ENCODE measurements at places on chromosomes 7 and 10.
A peak's percentile ranks its signal among the peaks of the same experiment; 100 is the strongest.

- DNase-seq: peak; percentile 94
Observed at GRCh38 chr7:41955893-41956675, 253.2 kb upstream of the INHBA start.

DNA sequence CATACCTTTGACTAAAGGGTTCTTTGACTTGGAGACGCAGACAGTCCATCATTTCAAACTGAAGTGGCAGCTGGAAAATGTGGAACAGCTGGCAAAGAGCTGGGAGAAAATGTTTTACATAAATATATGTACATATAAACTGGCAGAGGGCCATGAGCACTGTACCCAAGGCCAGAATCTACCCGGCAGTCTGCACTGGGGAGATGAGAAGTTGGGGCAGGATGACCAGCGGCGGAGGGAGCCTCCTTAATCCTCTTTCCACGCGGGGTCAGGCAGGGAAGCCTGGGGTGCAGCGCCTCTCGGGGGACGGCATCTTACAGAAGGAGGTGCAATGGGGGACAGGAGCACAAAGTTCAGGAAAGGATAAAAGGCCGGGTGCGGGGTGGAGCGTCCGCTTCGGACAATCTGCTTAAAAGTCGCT, 1.3 kb downstream of the GLI3 start:
- DNase-seq: no peak

DNA sequence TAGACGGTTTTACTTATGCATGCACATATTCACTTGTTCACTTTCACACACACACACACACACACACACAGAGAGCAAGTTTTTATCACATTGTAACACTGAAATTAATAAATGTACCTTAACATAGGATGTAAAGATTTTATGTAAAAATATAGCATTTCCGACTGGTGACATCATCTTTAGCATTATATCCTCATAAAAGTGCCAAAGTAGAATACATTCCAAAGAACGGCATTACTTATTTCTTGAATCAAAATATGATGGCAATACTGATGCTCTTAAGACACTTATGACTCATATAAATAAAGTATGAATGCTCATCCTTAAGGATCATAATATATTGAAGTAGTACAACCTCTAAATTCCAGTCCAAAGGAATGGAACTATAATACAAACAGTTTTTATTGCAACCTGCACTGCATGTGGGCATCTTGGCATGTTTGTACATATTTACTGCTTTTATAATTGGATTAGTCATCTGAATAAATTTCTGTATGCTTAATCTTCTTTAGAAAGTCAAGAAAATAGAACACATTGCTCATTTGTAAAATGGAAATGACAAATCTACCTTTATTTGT, 290.0 kb upstream of the SEMA3A start:
- no peak for DNase-seq

DNA sequence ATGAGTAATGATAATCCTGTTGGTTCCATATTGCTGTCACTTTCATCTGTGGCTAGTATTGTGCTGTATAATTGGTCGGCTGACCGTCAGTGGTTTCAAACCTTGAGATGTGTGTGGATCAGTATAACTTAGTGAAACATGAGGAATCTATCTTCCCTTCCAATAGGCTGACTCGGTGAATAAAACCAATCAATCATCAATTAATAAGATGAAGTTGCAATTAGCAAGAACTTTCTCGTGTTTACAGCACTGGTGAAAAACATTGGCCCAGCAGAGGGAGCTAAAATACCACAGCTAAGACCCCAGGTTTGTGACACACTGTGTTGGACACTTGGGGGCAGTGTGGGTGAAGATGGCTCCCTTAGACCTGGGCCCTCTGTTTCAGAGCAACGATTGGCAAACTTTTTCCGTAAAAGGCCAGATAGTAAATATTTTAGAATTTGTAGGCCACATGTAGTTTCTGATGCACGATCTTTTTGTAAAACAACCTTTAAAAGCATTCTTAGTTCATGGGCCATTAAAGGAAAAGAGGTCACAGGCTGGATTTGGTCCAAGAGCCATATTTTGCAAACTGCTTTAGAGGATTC, 47.8 kb downstream of the STRA8 start:
- DNase-seq: peak; percentile 84

- peak; percentile 7 for DNase-seq
Observed at GRCh38 chr7:4065190-4065589, 616.9 kb upstream of the FOXK1 start.

DNA sequence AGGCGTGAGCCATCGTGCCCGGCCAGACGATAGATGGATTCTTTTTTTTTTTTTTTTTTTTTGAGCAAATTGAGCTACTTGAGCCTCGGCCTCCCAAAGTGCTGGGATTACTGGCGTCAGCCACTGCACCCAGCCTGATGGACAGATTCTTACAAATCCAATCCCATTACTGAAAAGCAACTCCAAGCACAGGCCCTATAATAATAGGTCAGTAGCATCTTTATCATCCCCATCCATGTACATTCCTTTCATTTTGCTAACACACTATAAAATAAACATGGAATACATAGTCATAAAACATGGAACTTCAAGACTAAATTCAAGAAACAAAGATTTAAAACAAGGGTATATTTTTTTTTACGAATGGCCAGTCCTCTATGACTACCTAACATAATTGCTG, 16.0 kb upstream of the RSBN1L start:
- no peak for DNase-seq

GRCh38 chr7:151078233-151079040, 2.2 kb downstream of the FASTK start:
- DNase-seq: no peak

- DNase-seq: peak; percentile 69
Observed at GRCh38 chr10:73920089-73920488, 9.2 kb downstream of the PLAU start.

Data from right atrium auricular region (tissue), 2 donors.